Choroid plexus epithelial cell (primary cell): ENCODE measurements at places on chromosomes 7 and 10.

DNA sequence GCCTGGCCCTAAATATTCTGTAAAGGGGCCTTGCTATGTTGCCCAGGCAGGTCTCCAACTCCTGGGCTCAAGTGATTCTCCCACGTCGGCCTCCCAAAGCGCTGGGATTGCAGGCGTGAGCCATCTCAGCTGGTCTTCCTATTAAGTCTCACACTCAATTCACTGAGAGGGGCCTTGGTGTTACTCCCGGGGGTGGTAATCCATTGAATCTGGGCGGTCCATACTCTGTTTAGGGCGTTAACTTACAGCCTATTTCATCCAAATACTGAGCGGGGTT lies 665 bp upstream of the SRRT start:
- no peak for DNase-seq

DNA sequence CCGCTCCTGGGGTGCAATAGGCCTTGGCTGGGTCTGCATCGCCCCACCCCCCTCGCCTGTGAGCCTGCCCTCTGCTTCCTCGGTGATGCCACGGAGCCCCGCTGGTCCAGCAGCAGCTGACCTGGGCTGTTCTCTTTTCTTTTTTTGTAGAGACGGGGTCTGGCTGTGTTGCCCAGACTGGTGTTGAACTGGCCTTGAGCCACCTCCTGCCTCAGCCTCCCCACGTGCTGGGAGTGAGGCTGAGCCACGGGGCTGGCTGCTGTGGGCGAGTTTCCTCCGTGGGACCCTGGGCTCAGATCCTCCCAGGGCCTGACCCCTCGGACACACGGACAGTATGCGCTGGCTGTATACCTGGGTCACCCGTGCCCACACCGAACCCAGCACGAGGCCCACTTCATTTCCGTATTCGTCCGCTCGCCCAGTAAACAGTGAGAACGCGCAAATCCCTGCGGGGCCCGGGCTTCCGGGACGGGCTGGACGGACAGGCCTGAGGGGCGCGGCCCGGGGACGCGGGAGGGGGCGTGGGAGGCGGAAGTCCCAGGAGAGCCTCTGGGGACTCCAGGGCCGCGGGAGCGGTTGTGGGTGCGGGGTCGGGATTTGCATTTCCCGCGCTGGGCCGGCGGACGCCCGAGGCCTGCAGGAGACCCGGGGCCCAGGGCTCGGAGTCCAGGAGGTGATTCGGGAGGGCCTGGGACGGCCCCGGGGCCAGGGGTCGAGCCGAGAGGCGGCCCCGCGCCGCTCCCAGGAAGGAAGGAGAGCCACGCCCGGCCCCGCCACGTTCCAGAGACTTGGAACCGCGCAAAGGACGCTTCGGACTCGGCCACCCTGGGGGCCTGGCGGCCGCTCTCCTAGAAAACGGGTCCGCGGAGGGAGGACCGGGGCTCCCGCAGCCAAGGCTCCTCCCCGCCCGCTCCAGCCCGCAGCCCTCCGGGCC lies 57.7 kb upstream of the DNAJB6 start:
- DNase-seq: no peak

DNA sequence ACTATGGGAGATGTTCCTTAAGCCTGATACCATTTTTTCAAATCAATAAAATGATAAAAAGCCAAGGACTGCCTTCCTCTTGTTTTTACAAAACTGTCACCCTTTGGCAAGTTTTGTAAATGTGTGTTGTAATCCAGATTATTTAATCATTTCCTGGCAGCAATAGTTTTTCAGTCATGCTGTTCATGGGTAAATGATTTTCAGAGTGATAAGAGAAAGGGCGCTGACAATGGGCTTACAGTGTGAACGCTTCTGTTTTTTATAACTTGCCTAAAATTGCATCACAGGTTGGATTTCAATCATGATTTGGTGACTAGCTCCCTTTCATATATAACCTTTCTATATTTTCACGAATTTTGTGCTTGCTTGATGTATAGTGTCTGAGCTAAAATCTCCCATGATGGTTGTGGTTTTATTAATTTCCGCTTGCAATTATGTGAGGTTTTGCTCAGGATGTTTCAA lies 19.0 kb upstream of the DMBT1 start:
- no peak for DNase-seq

- no peak for DNase-seq
Measured at GRCh38 chr10:117222976-117223692, 17.8 kb upstream of the SLC18A2 start.

DNA sequence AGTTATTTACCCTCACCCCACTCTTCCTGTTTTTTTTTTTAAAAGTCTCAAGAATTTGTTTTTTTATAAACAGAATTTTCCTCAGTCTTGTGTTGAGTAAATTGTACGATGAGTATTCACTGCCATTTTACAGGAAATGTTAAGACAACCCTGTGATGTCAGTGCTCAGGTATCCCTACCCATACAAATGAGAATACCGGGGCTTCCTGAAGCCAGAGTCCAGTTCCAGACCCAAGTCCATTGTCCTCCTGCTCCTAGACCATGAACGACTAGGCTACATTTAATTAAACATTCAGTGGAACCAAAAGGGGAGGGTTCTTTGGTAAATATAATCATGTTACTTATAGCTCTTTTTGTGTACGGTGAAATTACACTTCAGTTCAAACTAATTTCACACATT lies 79.2 kb downstream of the GNAI1 start:
- no peak for DNase-seq

DNA sequence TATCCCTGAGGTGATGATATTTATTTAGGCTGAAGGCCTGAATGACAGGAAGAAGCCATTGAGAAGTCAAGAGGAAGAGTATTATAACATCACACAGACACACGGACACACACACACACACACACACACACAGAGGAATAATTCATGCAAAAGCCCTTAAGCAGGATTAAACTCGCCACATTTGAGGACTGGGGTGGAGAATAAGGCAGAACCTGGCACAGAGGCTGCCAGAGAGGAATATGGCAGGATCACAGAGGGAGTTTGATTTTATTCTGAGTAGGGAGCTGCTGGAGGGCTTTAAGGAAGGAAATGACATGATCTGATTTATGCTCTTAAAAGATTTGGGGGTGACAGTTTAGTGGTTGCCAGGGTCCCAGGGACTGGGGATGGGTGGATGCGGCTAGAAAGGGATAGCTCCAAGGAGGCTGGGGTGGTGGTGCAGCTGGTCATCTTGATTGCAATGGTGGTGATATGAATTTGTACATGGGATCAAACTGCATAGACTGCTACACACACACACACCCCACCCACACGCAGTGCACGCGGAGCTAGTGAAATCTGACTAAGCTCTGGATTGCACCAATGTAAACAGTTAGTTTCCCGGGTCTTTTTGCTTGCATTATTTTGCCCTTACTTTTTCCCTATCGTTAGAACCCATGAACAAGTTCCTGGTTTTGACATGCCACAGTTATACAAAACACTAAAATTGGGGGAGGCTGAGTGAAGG lies 11.2 kb downstream of the SMURF1 start:
- peak; percentile 71 for DNase-seq

- no peak for DNase-seq
Measured at GRCh38 chr7:112362053-112362650, 88.1 kb upstream of the IFRD1 start.

GRCh38 chr10:101535949-101536348 lies 52.1 kb downstream of the POLL start:
- DNase-seq: no peak

- no peak for DNase-seq
Measured at GRCh38 chr10:70145166-70145665, 1.3 kb downstream of the TYSND1 start.

DNA sequence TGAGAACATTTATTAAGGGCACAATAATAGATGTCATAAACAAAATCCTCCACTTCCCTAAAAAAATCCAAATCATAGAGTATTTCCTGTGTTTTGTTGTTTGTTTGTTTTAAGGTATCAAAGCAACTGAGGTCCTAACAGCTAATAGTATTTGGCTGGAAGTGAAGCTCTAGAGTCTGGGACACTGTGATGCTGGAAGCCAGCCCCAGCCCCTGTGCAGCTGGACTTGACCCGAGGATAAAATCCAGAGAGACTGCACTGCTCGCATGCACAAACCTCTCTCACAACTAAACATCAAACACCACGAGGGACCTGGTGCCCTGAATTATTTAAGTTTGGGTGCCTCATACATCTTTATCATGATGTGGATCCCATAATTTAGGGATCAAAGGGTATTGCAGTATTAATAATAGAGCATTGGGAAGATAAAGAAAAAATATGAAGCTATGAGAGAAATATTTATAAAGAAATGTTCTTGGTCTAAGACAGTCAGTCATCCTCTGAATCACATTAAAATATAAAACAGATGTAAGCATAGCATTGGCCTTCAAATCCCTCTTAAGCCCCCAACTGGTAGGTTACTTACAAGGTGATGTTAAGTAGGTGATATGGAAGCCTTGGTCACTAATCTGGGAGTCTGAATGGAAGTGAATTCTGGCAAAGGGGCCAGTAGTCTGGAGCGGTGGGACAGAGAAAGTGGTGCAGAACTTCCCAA lies 44.4 kb downstream of the CUBN start:
- DNase-seq: no peak

- peak; percentile 88 for DNase-seq
Measured at GRCh38 chr7:91165006-91165845, 99.0 kb upstream of the FZD1 start.

DNA sequence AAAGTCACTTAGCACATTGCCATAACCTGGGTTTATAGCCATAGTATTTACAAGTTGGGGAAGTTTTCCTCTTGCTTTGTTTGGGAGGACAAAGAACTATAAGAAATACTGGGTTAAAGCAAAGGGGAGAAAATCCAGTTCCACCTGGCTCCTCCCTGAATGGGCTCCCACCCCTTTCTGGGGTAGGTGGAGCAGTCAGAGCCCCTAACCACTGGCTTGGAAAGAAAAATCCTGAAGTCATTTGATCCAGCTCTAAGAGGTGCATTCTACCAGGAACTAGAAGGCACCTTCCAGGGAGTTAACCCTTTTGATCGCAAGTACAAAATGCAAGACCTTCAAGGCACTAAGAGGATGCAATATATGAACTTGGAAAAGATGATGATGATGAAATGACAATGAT lies 31.3 kb upstream of the TCF7L2 start:
- no peak for DNase-seq

DNA sequence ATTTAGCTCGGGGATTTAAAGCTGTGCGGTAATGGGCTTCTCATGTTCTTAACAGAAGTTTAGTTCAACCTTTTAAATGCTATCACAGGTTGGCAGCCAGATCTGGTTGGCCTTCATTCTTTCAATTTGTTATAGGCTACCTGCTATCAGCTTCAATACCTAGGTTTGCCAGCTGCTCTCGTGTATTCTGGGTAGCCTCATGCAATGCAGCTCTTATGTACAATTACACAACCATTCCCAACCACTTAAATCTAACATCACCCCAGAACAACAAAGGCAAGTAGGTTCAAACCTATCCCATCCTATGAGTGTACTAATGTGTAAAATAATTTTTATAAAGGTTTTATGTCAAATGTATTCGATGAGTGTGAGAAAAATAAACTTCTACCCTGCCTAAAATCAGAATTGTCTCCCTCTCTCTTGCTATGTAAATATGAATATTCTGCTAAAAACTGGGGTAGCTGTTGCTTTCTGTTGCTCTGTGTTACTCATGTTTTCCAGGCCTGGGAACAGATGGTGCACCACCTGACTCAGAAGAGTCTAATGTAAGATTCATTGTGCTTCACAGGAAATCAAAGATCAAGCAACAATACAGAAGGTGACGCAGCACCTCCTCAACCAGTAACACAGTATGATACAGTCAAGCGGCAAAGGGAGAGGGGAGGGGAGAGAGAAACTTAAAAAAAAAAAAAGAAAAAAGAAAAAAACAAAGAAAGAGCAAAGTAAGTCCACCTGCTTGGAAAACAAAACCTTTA lies 188.6 kb downstream of the ETV1 start:
- peak; percentile 87 for DNase-seq

DNA sequence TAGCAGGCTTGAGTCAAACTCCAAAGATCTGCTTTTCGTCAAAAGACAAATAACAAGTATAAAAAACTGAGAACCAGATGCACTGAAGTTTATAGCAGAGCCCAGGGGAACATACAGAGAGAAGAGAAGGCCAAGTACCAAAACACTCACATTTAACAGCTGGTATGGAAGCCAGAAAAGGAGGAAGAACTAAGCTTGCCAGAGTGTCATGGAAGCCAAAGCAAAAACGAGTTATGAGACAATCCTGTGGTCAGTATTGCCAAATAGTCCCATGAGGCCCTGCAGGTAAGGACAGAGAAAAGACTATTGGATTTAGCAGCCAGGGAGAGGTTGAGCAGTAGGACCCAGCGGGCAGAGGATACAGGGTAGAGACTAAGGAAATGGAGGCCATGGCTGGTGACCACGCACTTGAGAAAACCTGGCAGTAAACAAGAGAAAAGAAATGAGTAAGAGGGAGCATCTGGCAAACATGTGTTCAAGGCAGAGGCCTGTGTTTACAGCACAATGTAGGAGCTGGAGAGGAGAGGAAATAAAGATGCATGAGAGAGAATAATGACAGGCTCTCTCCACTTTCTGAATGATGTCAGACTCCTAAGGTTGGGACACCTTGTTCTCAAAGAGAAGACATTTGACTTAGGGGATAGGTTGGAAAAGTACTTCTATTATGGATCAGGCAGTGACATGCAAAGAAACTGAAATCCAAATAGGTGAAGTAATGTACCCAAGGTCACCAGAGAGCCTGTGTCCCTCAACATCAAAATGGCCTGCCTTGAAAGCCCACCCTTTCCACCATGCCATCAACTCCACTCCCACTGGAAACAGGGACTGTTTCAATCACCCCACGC lies 9.1 kb downstream of the CREB3L2 start:
- DNase-seq: peak; percentile 99

DNA sequence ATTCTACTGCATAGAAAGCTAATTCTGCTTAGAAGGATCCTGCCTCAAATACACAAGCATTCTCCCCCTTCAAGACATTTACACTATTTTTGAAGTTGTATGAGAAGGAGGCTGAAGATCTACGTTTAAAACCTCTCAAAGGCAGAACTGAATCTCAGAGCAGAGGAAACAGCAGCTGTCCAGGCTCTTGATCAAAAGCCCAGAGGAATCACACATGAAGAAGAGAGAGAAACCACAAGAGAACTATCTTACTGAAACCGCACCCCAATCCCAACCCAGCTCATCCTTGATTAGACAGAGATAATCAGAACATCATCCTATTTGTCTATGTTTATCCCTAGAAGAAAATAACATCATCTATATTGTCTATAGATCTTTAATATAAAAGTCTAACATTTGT lies 2.2 kb upstream of the DNAJC1 start:
- DNase-seq: no peak

DNA sequence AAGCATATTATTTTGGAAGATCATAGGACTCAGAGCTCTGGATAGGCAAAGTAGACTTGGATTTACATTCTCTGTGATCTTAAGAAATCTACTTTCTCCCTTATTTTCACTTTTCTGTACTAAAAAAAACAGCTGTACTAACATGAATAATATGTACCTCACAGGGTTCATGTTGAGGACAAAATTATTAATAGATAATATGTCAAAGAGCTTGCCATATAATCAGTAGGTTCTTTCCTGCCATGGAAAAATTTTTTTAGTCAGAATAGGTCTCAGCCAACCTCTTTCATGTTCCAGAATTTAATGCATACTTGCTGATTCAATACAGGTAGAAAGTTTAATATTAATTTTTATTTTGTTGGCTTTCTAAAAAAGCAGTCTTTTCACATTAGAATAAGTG lies 780.3 kb upstream of the C7orf33 start:
- no peak for DNase-seq

GRCh38 chr10:46309511-46310142 lies 22.8 kb downstream of the ANTXRL start:
- no peak for DNase-seq

GRCh38 chr7:134375206-134375605 lies 58.5 kb upstream of the SLC35B4 start:
- no peak for DNase-seq
